ENCODE measurements at places on chromosomes 2 and 18.
A peak's percentile ranks its signal among the peaks of the same experiment; 100 is the strongest.

- peak; percentile 39 for DNase-seq
Observed at GRCh38 chr2:16386431-16386830, 279.2 kb downstream of the CYRIA start.

DNA sequence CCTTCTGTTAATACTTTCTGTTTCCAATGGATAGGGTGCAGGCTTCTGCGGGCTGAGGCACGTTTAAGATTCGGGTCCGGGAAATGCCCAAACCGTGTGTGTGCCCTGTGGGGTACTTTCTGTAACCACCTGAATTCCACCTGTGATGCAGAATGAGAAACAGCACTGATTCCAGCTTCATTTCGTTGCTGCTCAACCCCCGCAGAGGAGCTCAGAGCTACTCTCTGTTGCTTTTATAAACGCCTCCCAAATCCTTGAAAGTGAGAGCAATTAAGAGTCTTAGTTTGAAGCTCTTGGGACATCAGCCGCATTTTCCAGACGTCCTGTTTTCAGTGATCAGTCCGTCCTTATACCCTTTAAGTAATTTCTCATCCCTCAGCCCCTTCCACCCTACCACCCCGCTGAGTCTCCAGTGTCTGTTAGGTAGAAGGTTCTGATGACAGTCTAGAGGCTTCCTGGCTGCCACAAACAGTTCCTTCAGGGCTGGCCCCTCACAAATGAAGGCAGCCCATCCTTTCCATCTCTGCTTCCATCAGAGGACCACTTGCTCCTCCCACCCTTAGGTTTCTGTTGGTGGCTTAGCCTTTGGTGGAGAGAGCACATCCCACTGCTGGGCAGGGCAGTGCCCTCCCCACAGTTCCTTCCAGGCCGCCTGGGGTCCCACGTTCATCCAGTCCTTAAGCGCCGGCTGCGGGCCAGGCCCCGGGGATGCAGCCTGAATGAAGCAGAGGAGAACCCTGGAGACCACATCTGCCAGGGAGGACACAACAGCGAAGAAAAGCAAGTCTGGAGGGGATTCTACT is 230.1 kb downstream of the SEPTIN10 start:
- DNase-seq = peak; percentile 33

GRCh38 chr2:240296476-240297255 is 138.8 kb upstream of the GPC1 start:
- DNase-seq = no peak

DNA sequence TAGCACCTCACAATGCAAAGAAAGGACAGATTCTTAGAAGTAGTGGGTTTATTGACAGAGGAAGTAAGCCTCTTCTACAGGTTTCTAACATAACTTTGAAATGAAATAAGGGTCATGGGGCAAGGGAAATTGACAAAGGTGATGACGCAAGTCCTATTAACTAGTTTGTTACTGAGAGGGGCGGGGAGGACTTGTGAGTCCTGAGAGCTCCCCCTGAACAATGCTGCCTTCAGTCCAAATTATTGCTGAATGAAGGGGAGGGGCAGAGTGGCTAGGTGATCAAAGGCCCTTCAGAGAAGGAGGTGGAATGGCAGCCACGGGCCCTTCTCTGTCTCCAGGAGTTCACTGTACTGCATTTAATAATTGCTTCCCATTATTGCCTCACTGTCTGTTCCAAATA is 390.0 kb downstream of the MEIS1 start:
- DNase-seq = no peak

DNA sequence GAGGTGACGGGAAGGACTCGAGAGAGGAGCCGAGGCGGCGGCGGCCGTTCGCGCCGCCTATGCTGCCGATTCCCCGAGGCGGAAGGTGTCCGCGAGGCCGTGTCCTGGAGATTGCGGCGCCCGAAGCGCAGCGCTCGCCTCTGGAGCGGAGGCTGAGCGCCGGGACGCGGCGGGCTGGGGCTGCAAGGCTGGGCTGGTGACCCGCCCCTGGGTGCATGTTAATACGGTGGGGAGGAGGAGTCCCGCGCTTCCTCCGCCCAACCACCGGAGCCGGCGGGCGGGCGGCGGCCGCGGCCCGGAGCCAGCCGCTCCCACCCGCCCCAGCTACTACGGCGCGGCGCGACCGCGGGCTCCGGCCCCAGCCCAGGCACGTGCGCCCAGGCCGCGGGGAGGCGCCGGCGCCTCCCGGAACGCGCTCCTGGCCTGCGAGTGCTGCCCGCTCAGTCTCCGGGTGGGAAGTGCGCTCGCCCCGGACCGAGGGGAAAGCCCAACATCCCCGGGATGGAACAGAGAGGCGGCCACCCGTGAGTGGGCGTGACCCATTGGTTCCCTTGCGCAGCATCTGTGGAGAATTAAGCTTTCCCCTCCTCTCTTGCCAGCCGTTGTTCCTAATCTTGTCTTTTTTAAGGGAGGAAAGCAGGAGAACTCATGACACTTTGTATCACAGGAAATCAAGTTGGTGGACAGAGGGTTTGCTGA is at the start of gene DLGAP1:
TSS of gene DLGAP1 (minus strand) at position 195 of the 699 bp plus-strand sequence.
- peak; percentile 84 for DNase-seq

GRCh38 chr2:61266632-61267505 is 104.9 kb downstream of the C2orf74 start:
- DNase-seq = no peak

DNA sequence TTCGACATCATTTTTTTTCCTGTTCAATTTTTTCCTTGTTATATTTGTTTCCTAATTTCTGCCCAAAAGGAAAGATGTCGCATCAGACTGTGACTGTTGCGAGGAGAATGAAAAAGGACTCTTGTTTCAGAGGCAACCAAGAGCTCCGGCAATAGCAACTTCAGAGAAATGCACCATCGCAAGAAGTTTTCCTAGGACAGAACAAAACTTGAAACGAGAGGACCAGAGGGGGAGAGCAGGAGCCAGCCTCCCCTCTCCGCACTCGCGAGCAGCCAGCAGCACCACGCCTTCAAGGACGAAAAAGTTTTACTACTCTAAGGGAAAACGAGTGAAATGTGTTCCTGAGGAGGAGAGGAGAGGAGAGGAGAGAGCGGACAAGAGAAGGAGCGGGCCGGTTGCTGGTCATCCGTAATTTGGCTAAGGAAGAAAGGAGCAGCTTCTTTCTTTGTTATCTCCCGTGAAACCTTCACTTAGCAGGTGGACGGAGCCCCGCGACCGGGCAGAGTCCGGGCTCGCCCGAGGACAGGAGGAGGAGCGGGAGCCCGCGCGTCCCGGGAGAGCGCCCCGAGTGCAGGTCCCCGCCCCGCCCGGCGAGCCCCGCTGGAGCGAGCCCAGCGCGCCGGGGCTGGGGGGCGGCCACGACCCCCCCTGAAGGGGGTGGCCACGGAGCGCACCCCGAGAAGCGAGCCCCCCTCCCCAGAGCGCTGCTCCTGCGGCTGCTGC is 744 bp downstream of the POU3F3 start:
- DNase-seq = peak; percentile 21

- no peak for DNase-seq
Observed at GRCh38 chr2:74573747-74574562, 19.4 kb downstream of the DOK1 start.
